ENCODE measurements at places on chromosomes 3 and 15.

DNA sequence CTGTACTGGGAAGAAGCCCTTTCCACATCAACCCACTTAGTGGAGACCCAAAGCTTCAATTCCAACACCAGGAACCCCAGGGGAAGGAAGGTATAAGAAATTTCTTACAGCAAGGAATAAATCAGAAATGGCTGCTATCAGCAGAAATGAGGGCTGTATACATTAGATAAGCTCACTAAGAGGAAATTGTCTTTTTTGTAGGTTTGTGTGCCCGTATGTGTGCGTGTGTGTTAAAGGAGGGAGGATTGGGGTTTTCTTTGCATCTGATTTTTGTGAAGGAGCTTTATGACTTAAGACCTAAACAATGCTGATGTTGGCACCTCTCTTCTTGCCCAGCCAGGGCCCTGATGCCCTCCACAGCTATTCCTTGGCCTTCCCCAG lies 18.6 kb downstream of the ARRDC4 start:
- no peak for DNase-seq

GRCh38 chr15:77607111-77607893 lies 25.4 kb downstream of the LINGO1 start:
- no peak for DNase-seq

GRCh38 chr3:172541945-172542488 lies 18.8 kb upstream of the TNFSF10 start:
- no peak for DNase-seq

DNA sequence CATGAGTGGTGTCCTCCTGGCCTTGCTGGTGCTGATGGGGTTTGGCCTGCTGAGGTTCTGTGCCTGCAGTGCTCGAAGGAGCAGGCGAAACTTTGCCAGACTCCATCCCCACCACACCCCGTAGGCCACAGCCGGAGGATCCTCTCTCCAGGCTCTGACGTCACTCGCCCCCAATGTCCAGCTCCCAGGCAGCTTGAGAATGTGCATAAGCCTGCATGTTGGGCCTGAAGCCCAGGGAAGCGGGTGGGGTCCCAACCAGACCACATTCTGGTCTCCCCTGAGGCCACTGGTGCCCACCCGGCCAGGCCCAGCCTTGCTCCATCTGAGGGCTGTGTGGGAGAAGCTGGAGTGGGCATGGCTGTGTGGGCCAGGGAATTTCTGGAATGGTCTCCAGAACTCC lies 109.8 kb downstream of the ASB7 start:
- DNase-seq, result no peak

GRCh38 chr15:45586601-45587094 lies 531 bp upstream of the BLOC1S6 start:
- DNase-seq, result no peak

GRCh38 chr3:53084310-53085001 lies 38.6 kb upstream of the SFMBT1 start:
- DNase-seq, result no peak

DNA sequence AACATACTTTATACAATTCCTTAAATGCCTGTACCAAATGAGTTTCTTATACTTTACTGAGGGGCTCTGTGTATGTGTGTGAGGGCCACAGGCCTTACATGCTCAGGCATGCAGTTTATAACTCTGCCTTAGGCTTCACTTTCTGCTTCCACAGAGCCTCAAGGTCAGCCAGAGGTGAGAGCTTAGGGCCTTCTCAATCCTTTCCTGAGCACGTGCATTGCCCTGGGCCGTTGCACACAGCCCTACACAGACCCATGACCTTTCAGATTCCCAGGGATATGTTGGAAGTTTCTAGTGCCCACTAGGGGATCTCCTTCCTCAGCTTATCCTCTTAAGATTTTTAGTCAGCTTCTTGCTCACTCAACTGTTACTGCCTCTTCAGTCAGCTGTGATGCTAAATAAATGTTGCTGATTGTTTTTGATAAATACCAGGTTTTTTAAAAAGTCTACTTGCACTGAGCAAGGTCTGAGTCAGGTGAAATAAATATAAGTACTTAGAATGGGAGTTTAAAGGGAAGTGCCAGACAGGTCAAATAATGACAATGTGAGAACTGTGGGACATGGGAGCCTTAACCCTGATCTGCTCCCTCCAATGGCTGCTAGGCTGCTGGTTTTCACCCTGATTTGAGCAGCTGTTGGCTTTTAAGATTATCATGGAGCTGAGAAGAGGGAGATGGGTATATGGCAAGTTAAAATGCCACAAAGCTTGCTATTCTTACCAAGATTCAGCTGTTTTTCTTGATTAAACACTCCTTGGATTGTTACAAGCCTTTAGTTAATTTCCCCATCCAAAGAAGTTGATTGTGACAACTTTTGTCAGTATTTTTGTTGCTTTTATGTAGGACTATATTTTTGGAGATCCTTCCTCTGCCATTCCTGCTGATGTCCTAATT lies 169.5 kb downstream of the PLD1 start:
- peak; percentile 60 for DNase-seq

DNA sequence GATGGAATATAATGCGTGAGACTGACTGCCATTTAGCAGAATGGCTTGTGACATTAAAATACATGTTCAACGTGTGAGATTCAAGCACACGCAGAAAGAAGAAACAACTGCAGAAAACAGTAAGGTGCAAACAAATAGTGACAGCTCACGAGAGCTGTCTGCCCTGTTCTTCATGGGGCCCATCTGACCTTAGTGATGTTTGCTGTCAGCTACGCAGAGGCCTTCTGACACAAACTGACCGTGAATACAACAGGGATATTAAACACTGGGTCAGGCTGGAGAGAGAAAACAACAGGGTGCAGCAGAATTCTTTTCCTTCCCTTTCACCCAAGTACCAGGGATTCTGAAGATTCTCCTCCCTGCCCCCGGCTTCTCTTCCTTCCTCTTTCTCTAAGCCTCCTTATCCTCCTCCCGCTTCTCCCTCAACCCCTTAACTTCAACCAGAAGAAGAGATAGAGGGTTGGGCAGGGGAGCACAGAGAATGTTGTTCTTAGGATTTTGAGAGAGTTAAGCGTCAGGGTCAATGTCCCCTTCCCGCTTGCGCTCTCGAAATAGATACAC lies 2.1 kb downstream of the TNFAIP8L3 start:
- DNase-seq, result no peak

GRCh38 chr3:34000301-34000700 lies 201.9 kb downstream of the PDCD6IP start:
- DNase-seq, result no peak

DNA sequence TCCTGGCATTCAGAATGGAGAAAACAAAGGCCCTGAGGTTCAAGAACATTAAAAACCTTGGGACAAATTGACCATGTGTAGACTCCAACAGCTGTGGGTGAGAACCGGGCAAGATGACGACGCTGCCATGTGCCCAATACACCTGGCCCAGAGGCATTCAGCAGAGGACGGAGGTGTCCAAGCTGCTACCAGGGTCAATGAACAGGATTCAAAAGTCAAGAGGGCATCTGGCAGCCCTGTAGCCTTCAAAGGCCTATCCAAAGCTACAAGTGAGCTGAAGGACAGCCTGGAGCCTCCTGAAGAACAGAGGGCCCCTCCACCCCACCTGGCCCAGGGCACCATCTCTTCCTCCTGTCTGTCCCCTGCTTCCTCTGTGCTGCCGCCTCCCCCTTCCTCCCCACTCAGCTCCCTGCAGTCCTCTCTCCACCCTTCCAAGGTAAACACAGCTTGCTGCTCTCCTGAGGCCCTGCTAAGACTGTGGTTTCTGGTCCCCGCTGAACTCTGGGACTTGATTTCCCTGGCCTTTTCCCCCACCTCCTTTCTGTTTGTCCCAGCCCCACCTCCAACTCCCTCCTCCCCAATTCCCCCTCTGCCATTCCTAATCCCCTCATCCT lies 57.5 kb downstream of the HMCES start:
- no peak for DNase-seq

- DNase-seq, result no peak
These were observed 14.2 kb upstream of the SUCNR1 start for GRCh38 chr3:151859233-151859673.

- no peak for DNase-seq
These were observed 18.2 kb downstream of the ATP1B3 start for GRCh38 chr3:141894524-141895176.

DNA sequence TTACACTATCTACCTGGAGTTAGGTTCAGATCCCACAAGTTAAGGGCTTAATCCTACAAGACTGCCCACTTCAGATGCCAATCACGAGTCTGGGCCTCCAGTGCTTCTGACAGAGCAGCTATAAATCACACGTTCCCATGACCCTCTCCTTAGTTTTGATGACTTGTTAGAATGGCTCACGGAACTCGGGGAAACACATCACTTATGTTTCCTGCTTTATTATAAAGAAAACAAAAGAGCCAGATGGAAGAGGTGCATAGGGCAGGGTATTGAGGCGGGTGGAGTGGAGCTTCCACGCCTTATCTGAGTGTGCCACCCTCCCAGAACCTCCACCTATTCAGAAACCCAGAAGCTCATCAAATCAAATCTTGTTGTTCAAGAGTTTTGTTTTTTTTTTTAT lies 170.8 kb downstream of the MOBP start:
- no peak for DNase-seq

- no peak for DNase-seq
These were observed 32.4 kb upstream of the SMAD3 start for GRCh38 chr15:67033012-67033411.

DNA sequence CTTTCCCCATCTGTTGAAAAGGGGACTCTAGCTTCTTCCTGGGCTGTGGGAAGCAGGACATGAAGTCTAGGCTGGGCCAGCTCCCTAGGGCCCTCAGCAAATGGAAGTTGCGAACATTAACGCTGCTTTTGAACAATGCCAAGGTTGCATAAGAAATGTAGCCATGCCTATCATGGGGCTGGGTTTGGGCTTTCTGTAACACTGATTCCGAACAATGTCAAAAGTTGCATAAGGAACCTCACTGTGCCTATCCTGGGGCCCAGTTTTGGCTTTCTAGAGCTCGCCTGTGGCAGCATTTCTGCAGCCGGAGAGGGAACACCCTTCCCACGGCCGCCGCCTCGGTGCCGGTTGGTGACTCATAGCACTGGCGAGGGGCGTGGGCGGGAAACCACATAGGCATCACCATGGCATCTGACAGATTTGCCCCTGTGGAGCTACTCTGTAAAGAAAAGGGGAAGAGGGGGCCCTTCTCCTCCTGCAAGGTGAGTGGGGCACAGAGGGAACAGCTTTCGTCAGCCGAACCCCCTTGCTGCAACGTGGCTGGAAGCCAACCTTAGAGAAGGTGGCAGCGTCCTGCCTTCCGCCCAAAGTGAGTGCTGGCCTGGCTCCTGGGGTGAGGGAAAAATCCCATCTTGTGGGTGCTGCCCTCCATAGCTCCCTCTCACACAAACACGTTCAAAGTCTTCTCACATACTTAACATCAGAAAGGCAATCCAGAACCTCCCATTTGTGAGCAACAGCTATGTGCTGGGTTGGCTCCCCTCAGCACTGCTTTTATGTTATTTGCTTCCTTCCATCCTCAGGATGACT lies 46.6 kb upstream of the ATP2B2 start:
- peak; percentile 44 for DNase-seq

- DNase-seq, result no peak
These were observed 84.8 kb upstream of the MLF1 start for GRCh38 chr3:158486200-158486599.

DNA sequence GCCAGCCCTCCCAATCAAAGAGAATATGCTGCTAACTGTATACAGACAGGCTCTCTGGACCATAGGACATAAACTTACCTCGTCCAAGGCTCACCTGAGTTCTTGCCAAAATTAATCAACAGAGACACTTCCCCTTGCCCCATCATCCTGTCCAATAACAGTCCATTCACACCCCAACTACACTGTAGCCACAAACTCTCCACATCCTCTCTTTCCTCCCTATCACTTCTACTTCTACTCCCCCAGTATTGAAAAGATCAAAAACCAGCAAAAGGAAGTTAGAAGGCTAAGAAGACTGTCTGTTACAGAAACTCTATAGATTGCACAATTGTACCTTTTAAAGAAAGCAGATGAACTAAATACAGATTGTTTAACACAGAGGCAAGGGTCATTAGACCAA lies 133.5 kb upstream of the STT3B start:
- DNase-seq, result no peak

DNA sequence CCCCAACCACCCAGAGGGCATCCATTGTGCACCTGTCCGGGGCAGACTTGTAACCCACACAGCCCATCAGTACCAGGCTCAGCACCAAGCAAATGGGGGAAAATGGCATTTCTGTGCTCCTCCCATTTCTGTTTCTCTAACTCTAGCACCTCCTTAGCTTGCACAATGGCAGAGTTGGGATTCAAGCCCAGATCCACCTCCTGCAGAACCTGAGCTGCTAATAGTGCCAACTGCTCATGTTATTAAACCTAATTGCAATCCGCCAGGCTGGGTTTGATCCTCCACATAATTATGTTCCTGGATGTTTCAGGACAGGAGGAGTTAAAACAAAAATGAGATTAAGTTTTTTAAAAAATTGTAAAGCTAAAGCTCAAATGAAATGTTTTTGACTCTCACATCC lies 235.0 kb downstream of the OCA2 start:
- no peak for DNase-seq

DNA sequence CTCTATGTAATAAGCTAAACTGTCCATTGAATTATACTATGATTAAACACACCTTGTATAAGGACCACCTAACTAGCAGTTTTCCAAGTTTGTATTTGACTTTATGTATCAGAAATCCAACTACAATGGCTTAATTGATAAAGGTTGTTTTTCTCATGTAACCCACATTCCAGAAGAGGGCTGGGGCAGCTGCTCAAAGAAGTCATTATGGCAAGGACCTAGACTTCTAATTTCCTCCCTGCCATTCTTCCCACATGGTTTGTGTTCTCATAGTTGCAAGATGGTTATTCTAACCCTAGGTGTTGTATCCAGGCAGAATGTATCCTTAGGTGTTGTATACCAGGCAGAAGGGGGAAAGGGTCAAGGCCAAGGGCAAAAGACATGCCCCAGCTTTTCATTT lies 35.7 kb downstream of the GPR176 start:
- DNase-seq, result no peak

DNA sequence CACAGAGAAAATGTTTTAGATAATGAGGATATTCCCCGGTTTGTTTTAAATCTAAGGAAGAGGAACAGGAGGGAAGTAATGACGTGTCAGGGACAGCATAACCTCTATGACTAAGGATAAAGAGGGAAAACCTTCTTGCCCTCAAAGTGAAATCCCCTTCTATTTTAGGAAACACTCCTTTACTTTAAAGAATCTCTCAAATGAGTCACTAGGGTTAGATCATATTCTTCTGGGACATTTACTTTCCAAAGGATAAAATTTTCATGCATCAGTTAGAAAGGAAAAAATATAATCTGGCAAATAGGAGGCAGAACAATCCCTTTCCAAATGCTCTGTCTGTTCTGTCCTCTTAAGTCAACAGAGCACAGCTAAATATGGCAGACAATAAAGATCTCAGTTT lies 43.2 kb upstream of the UBE2E2 start:
- no peak for DNase-seq

DNA sequence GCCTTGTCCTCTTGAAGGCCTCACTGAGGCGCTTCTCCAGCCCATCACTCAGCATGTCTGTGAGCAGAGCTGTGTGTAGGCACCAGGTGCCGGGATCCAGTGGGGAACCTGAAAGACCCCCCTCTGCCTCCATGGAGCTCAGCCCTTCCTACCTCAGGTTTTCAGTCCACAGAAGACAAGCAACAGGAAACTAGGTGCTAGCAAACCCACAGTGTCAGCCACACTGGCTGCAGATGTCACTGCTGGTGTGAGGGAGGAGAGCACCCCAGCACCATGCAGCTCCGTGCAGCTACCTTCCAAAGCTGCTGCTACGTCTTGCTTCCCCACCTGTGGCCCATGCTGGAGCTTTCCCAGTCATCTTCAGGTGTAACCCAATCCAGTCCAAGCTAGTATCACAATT lies 17.9 kb downstream of the PSTPIP1 start:
- no peak for DNase-seq
